ENCODE measurements at places on chromosomes 13 and 19. TPM values are rescaled to one million over a fixed set of nuclear protein-coding genes. Genes with fewer than 3 reads are reported as not detected.

C19orf73 gene
- total RNA-seq = 0.67 TPM

MEDAG gene
- 0.33 TPM for total RNA-seq

MIA gene
- 106 TPM for total RNA-seq

IRGC gene
- not detected for total RNA-seq

FOSB gene
- 49.1 TPM for total RNA-seq

DNA sequence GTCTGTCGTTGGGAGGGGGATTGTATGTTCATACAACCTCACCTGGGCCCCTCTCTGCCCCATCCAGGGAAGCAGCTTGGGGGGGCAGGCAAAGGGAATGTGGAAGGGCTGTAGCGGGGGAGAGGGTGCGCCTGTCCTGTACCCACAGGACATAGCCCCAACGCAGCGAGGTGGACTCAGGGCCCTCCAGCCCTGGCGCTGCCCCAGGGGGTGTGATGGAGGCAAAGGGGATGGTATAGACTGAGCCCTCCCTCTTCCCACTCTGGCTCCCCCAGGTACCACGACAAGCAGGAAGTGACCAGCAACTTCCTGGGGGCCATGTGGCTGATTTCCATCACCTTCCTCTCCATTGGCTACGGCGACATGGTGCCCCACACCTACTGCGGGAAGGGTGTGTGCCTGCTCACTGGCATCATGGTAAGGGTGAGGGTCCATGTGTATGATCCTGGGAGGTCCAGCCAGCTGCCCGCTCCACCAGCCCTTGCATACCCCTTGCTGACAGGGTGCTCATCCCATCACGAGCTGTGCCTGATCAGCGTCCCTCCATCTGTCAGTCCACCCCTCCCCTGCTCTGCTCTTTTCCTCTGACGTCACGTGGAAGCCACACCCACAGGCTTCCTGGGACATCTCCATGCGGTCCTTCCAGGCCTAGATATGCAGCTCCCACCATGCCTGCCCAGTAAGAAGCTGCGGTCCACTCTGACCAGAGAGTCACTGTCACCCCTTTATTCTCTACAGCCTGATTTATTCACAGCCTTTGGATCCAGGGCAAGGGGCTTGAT lies 18.3 kb downstream of the KCNN1 start:
- DNase-seq = no peak

GRCh38 chr19:32296694-32297093 lies 48.7 kb upstream of the ZNF507 start:
- no peak for DNase-seq

DNA sequence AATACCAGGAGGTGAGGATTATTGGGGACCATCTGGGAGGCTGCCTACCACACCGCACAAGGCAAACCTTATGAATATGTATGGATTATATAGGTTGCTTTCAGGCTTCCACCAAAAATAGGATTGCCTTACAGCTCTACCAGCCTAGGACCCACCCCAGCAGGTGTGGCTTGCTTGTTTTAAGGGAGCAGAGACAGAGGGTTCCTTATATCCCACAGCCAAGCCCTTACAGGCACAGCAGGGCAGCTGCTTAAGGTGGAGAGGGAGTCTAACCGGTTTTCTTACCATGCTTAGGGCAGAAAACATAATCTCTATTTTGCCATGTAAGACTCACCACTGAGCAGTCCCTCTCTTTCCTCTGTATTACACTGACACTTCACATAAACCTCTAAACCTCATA lies 16.1 kb upstream of the TTYH1 start:
- peak; percentile 8 for DNase-seq

DNA sequence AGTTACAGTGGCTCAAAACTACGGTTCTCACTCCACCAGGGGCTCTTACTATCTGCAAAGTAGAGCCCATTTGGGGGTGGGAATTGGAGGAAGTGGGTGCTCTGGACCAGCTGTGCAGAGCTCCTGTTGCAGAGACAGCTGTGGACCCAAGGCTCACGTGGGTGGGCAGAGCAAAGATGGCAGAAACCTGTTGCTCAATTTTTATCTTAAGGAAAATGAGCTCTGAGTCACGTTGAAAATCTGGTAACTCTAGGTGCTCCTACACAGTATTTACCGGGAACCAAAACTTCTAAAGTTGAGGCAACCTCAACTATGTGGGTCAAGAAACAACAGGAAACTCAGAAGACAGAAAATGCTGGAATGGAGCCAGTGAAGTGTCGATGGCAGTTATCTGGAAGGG lies 30.2 kb upstream of the SLC15A1 start:
- peak; percentile 53 for DNase-seq

- DNase-seq = peak; percentile 42
Observed at GRCh38 chr19:14072535-14073260, at the start of gene MISP3. TSS of gene MISP3 (plus strand) at chr19:14072786. CDS start at chr19:14073310, 524 bp downstream.

- DNase-seq = no peak
Observed at GRCh38 chr13:51235186-51235585, 13.0 kb downstream of the FAM124A start.

GRCh38 chr19:15587663-15588062 lies 27.4 kb upstream of the CYP4F8 start:
- DNase-seq = no peak

DNA sequence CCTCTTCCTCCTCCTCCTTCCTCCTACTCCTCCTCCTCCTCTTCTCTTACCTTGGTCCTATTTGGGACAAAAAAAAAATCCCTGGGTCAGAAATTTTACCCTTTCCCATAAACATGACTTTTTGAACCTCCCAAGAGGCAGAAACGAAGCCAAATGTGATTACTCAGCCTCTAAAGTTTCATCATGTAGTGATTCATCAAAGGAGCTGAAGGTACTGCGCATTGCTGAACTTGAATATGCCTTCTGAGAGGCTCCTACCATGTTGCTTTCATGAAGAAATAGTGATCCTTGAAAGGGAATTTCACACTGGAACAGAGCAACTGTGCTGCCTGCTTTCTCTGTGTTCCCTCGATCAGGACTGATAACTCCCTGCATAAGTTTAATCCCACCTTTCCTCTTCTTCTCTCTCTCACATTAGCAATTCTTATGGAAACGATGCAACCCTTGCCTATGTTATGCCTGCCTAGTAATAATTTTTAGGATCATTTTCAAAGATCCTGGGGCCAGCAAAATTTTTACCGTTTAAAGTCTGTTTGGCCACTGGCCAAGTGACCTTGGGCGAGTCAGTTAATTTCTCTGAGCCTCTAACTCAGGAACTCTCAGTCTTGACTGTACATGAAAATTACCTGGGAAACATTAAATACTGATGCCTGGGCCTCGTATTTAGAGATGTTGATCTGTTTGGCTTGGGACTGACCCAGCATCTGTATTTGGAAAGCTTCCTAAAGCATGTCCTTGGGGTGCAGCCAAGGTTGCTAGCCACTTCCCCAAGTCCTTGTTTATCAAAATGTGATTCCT lies 149.5 kb downstream of the DCT start:
- DNase-seq = peak; percentile 88
